ENCODE measurements at places on chromosomes 6 and 20.

DNA sequence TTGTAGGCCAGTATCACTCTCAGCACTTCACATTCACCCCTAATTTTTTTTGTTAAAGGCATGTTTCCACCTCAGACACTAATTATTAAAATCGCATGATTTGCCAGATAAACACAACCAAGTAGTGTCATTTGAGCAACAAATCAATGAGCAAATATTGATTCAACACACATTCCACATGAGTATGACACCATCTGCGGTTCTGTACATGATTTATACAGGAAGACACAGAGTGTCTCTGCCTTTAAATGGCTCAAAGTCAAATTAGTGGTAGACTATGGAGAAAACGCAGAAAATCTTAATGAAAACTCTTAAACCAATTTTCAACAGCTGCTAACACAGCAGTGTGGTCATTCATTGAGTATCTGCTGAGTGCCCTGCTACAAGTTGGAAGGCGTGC, 300.2 kb downstream of the SOX4 start:
- no peak for DNase-seq

GRCh38 chr6:167235005-167235404, 56.1 kb upstream of the UNC93A start:
- DNase-seq = no peak

DNA sequence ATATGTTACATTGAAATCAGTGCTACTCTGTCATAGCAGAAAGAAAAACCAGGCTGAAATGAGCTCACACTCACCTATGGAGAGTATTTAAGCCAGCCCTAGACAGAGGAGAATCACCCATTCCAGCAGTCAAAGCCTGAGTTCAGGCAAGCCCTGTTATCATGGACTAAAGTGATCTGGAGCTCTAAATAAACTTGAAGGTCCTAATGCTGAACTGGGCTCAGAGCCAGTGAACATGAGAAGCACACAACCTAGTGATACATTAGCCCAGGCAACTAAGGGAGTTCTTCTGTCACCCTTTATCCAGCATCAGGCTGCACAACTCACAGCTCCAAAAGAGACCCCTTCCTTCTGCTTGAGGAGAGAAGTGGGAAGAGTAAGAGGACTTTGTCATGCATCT, 425.0 kb downstream of the COL12A1 start:
- no peak for DNase-seq

DNA sequence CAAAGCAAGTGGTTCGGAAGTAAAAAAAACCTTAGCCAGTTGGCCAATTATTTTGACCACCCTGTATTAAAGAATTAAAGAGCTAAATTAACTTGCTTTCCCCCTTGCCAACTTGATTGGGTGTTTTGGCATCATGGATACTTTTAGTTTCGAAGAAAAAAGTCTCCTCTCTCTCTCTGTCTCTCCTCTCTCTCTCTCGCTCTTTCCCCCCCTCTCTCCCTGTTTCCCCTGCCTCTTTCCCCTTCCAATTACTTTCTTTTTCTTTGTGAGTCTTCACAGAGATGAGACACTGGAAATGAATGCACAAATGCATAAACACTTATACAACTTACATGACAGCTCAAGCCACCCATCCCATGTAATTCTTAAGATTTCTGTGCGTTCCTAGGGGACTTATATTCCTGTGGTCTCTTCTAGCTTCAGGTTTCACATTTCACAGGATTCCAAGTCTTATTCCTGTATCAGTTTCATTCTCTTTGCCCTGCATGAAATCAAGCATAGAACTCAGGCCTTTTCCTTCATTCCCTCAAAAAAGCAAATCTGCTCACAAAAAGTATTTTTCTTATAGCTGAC, 32.9 kb upstream of the EYA4 start:
- no peak for DNase-seq

GRCh38 chr20:46575937-46576461, 25.5 kb upstream of the OCSTAMP start:
- DNase-seq = no peak

DNA sequence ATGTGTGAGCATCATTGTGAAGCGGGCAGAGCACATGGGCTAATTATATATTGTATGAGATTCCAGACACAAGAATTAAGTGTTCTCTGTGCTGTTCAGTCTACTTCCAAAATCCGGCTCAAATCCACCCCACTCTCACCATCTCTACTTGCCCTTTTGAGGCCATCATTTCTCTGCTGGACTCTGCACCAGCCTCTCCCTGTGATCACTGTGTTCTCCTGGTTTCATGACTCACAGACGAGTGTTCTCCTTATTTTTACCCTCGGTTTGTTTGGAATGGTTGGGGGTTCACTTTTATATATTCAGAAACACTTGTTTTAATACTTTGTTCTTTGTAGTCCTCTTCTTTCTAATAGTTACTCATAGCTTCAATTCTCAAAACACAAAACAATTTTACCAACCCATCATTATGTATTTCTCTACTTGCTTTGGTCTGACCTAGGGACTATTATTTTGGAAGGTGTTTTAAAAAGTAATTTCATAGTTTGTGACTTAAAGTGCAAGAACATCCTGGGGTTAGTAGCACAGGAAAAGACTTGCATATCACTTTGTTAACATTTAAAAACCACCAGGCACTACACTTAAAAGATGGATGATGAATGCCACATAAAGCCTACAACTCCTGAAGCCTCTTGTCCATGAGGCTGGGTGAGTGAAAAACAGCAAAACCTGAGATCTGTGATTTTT, 82.7 kb downstream of the UST start:
- no peak for DNase-seq

GRCh38 chr6:36714511-36714910, 16.9 kb downstream of the RAB44 start:
- no peak for DNase-seq

- DNase-seq = no peak
These were observed 534.0 kb downstream of the PKHD1 start for GRCh38 chr6:51553246-51554015.

DNA sequence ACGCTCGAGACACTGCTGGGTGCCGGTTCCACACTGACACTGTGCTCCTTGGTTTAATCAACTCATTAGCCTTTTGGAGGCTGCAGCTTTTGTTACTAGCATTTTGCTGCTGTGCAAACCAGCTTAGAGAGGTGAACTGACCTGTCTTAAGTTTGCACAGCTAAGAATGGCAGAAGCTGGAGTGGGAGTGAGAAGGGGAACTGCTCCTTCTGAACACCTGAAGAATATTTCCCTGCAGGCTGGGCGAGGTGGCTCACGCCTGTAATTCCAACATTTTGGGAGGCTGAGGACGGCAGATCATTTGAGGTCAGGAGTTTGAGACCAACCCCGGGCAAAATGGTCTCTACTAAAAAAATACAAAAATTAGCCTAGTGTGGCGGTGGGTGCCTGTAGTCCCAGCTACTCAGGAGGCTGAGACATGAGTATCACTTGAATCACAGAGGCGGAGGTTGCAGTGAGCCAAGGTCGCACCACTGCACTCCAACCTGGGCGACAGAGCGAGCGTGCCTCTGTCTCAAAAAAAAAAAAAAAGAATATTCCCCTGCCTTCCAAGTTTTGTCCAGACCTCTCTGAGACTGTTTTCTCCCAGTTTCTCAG, 5.0 kb downstream of the CEBPB start:
- DNase-seq = no peak

DNA sequence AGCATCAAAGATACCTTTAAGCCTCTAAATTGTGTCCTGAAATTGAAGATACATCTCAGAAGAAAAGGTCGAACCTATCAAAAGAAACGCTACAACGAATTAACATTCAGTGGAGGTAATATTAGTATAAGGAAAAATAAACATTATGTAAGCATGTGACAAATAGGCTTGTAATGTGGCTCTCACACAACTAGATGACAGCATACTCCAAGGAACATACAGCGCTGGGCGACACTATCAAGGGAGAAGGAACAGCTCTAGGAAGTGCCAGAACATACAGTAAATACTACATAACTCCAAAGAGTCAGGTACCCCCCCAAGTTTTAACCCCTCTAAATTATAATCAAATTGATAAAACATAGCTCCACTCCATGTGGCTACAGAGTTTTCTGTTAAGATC, 103.5 kb downstream of the LAMP5 start:
- no peak for DNase-seq

DNA sequence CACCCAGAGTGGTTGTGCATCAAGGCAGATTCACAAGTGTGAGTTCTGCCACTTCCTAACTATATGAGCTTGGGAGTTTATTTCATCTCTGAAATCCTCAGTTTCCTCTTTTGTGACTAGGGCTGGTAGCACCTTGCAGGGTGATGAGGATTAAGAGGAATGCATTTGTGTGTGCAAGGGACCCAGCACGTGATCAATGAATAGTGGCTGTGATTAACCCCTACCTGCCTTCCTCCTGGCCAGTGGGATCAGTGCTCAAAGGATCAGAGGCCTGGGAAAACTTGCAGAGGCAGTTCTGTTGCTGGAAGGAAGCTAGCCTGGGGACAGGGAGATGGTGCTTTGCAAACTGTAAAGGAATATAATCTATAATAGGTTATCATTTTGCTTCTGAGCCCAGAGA, 7.3 kb downstream of the SDC4 start:
- no peak for DNase-seq

GRCh38 chr20:1060985-1061384, 57.4 kb upstream of the PSMF1 start:
- no peak for DNase-seq

DNA sequence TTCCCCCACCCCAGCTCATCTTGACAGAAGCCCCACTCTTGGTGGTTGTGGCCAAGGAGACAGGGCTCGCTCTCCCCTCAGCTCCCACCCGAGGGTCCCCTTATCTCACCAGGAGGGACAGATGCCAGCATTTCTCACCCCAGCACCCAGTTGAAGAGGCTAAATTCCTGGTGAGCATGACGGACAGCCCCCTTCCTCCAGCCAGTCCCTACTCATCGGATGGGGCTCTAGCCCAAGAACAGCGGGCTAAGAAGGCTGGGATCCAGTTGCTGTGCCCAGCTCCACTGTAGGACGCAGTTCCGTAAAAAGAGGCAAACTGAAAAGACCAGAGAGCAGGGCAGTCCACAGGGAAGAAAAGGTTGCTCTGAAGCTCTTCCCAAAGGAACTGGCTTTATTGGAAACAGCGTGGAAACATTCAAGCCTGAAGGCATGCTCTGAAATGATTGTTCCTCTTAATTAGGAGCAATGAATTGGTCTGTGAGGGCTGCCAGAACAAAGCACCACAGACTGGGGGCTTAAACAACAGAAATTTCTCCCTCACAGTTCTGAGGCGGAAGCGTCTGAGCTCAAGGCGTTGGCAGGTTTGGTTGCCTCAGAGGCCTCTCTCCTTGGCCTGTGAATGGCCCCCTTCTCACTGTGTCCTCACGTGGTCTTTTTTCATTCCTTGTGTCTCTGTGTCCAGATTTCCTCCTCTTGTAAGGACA, 17.9 kb upstream of the KIF25 start:
- DNase-seq = no peak

GRCh38 chr6:22350109-22350508, 53.3 kb upstream of the PRL start:
- no peak for DNase-seq

DNA sequence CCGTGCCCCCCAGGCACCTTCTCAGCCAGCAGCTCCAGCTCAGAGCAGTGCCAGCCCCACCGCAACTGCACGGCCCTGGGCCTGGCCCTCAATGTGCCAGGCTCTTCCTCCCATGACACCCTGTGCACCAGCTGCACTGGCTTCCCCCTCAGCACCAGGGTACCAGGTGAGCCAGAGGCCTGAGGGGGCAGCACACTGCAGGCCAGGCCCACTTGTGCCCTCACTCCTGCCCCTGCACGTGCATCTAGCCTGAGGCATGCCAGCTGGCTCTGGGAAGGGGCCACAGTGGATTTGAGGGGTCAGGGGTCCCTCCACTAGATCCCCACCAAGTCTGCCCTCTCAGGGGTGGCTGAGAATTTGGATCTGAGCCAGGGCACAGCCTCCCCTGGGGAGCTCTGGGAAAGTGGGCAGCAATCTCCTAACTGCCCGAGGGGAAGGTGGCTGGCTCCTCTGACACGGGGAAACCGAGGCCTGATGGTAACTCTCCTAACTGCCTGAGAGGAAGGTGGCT, 960 bp downstream of the TNFRSF6B start:
- no peak for DNase-seq

DNA sequence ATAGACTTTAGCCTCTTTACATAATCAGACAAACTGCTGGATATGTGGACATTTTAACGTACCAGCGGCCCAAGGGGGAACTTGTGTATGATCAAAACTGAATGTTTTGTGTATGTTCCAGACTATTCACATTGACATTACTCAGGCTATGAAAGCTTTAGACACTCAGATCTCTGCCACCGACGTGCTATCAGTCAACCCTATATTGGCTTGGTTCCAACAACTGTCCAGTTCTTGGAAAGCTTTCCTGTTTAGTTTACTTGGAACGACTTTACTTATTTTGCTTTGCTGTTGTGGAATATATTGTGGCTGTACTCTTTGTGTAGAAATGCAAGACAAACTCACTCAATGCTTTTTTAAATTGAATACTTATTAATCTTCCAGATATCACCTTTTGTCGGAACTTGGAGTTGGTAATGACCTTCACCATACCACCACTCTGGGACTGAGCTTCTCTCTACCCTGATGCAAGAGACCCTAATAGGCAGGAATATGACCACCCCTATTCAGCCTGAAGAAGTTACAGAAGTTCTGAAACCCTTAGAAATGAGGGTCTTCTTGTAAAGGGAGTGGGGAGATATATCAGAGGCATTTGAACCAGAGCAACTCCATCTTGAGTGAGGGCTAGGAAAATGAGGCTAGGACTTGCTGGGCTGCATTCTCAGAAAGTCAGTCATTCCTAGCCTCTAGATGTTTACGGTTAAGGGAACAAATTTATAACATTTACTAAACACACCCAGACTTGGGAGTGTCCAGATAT, 49.0 kb upstream of the PAX1 start:
- no peak for DNase-seq

DNA sequence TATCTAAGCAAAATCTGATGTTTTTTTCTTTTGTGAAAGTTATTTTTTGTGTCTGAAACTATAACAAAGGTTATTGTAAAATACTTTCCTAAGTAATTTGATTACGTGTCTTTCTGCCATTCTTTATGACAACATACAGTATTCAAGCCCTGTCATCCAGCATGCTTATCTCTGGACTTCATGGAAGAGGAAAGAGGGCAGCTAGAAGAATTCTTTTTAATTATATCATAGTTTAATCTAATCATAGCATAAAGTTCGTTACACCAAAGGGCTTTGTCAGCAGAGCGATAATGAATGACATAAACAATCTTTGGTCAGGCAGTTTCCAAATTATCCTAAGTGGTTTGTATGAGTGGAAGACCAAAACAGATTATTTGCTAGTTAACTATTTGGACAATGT, 3.5 kb downstream of the ENPP3 start:
- no peak for DNase-seq

DNA sequence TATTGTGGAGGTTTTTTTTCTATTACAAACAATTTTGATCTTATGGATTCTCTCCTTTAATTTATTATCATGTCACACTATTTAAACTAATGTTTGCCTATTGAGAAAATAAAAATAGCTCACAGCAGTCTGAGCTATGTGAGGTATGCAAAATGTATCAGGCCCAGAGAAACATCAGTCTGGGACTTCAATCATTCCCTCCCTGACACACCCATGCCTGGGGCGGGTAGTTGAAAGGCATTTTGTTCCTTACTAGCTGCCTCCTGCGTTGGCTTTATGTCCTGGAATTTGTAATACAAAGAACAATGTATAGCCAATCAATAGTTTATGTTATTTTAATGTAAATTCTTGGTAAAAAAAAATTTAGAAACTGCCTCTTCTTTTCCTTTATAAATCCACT, 403.3 kb downstream of the EPM2A start:
- DNase-seq = no peak

- DNase-seq = no peak
These were observed 115.4 kb upstream of the BTN3A2 start for GRCh38 chr6:26249707-26249956.

All from GM06990 (cell line).